ENCODE measurements at places on chromosomes 4 and X.

DNA sequence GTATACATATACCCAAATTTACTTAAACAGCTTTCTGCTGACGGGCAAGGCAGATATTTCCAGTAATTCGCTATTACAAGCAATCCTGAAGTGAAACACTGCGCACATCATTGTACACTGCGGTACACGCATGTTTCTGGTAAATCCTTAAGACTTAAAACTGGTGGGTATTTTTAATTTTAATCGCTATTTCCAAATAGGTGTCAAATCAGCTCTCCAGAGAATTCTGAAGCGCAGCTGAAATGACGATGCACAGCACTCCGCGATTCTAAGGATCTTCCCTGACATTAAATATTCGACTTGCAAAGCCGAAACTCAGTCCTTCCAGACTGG lies 361 bp downstream of the TMEM128 start:
- DNase-seq = no peak

- no peak for DNase-seq
Observed at GRCh38 chr4:27234306-27234899, 373.8 kb downstream of the STIM2 start.

DNA sequence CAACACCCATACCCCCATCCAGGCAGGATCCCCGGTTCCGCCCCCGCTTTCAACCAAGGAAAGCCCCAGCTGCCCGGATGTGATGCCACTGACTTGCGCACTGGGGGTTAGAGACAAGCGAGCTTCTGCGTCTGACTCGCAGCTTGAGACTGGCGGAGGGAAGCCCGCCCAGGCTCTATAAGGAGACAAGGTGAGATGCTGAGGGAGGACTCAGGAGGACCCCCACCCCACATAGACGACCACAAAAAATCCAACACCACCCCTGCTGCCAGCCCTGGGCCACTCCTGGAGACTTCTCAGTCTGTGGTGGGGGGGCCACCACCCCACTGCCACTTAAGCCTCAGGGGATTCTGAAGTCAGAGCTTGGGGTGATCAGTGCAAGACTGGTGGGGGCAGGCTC lies at the start of gene MAGEA4:
Gene MAGEA4, plus strand, starts transcription at position 110 of the 400 bp plus-strand sequence. CDS start 10,776 bp downstream, outside the sequence.
- no peak for DNase-seq

DNA sequence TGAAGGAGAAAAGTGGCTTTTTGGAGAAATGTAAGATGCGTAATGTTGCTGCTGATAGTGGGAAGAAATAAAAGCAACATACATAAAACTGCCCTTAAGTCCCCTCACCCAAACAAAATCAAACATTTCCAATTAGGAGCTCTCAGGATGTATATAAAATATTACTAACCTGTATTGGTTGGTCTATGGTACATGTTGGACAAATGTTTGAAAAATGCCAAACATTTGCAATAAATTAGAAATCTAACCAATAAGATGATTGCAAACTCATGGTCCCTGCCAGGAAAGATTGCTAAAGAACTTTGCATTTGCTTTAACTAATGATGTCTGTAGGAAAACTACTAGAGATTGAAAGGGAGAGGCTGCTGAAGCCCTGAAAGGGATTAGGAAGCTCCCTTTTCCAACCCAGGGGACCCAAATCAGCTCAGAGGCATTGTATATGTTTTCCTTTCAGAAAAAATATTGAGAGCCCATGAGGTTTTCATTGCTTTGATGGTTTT lies 1.8 kb downstream of the SFRP2 start:
- DNase-seq = no peak

- no peak for DNase-seq
Observed at GRCh38 chr4:66585767-66586166, 915.5 kb upstream of the EPHA5 start.
